ENCODE measurements at places on chromosomes 3 and 15. TPM values are rescaled to one million over a fixed set of nuclear protein-coding genes. Genes with fewer than 3 reads are reported as not detected.

GRCh38 chr3:132283440-132283839 lies 33.8 kb upstream of the ACP3 start:
- peak; percentile 13 for DNase-seq

GRCh38 chr3:55554634-55555425 lies 67.7 kb upstream of the WNT5A start:
- no peak for DNase-seq

DNA sequence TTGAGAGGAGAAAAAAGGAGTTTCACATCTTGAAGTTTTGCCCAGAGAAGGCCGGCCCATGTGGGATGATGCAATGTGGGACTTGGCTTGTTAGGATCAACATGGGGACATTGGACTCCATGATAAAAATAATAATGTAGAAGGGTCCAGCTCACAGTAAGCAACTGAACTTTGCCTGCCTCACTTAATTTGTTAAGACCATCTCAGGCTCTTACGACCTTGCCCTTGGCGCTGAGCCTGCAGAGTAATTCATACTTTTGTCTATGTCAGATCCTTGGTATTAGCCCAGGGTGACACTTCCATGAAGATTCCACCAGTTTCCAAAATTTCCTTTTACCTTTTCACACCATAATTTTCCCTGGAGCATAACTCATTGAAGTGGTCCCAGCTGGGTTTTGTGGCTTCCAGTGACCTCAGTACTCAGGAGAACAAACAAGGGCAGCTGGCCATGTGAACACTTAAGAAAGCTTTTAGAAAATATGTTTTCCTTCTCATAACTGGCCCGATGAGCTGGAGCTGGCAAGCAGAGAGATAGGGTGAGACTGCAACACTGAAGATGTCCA lies 315.4 kb upstream of the RASGRP1 start:
- DNase-seq: peak; percentile 74

- no peak for DNase-seq
Measured at GRCh38 chr3:12471241-12471640, 13.0 kb upstream of the TSEN2 start.

DNA sequence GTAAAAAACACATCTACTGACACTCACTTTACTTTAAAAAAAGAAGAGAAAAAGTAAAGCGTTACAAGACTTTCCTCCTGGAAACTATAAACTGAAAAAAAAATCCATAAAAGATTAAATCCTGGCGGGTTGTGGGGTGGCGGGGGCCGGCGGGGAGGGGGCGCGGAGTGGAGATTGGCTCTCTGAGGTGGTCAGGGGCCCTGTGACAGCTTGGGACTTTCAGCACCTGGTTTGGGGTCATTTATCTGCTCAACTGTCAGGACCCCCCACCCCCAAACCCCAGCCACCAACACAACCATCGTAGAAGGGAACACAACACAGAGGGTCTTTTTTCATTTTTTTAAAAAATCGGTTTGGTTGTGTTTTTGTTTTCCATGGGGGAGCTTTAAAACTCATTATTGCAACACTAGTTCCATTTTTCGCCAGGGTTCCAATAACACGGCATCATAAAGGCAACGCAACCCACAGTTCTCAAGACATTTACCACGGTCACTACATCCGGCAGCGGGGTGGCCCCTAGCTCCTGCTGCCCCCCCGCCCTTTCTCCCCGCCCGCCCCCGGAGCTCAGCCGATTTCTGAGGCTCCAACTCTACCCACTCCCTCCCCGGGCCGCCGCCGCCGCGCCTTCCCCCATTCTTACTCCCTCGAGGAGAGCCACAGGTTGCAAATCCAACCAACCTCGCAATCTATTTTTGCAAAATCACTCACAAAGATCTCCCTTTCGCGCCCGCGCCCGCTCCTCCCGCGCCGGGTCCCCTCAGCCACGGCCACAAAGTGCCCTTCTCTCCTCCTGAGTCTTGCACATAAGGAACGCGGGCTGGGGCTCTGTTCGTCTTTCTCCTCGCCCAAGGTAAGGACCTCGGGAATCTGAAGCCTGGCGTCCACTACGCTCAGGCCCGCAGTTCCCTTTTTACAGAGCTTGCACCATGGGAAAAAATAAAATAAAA lies 1.8 kb downstream of the BCL6 start:
- DNase-seq: peak; percentile 52

DNA sequence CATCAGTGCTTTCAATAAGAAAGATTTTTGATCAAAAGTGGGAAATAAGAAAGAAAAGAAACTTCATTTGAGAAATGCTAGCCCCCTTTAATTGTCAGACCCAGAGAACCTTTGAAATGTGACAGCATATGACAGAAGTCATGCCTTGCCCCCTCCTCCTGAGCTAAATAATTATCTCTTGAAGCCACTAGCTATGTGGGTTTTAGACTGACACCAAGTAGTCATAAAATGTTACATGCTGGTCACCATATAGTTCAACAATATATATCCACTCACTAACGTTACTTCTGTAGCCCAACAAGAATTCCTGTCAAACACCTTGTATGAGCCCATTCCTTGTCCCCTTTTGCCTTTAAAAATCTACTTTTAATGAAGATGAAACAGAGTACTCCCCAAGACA lies 43.1 kb upstream of the AADACL2 start:
- DNase-seq: no peak

Gene NRROS
- 0.31 TPM for total RNA-seq
